ENCODE measurements at places on chromosomes 7 and 10. TPM values are rescaled to one million over a fixed set of nuclear protein-coding genes. Genes with fewer than 3 reads are reported as not detected.

DNA sequence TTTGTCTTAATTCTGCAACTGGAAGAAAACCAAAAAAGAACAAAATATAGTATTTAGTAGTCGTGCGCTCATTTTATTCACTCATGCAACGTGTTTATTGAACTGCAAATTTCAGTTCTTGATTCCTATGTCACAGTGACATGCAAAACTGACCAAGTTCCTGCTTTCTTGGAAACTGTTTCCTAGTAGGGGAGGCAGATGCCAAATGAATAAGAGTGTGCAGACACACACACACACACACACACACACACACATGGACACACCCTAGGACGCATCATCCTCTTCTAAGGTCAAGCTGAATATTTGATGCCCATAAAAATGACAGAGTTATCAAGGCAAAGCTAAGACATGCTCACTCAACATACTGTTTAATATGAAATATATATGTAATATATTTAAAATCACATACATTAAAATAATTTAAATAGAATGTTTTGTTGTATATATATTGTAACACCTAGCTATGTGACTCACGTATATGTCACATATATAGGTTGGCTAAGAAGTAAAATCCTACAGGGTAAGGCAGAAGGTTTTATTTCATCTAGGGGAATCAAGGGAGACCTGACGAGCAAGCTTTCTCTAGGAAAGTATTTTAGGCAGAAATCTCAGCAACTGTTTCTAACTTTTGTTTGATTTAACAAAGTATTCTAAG lies 79.6 kb downstream of the SVIL start:
- no peak for DNase-seq

CC2D2B gene
- 0.59 TPM for total RNA-seq

DNA sequence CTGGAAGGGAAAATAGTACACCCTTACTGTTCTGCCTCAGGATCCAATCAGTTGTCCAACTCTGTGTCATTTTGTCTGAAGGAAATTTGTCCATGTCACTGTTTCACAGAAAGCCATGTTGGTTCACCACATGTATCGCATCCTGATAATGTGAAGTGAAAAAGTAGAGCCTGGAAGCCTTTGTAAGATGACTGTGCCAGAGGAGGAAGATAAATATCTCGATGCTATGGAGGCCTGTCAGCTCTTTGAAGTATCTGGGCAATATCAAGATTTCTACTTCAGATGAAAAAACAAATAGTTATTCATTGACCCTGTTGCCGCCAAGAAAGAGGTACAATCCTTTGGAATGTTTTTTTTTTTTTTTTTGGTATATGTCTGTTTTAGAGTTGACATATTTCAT lies 270.5 kb downstream of the PHF14 start:
- DNase-seq: no peak

LEP gene
- not detected for total RNA-seq

GRCh38 chr7:123131961-123132360 lies 67.8 kb downstream of the SLC13A1 start:
- DNase-seq: no peak

GRCh38 chr10:31974434-31975124 lies 45.9 kb upstream of the ARHGAP12 start:
- no peak for DNase-seq

GRCh38 chr10:4075443-4075842 lies 290.4 kb upstream of the KLF6 start:
- no peak for DNase-seq

DNA sequence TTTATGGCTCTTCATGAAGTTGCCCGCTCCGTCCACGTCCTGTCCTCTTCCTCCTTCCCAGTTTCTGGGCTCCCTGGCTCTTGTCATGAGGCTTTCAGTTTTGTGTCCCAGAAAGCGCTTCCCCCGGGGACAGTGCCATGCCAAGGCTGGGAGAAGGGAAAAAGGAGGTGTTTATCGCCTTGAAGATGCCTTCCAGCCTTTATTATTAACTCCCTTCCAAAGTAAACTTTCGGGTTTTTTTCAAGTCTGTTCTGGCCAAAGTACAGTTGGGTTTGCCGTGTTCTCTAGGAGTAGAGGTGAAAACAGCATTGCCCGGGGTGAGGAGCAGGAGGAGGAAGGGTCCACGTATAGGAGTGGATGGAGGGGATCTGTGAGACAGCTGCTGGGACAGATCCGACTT lies 117.2 kb downstream of the CUX1 start:
- DNase-seq: no peak

DNA sequence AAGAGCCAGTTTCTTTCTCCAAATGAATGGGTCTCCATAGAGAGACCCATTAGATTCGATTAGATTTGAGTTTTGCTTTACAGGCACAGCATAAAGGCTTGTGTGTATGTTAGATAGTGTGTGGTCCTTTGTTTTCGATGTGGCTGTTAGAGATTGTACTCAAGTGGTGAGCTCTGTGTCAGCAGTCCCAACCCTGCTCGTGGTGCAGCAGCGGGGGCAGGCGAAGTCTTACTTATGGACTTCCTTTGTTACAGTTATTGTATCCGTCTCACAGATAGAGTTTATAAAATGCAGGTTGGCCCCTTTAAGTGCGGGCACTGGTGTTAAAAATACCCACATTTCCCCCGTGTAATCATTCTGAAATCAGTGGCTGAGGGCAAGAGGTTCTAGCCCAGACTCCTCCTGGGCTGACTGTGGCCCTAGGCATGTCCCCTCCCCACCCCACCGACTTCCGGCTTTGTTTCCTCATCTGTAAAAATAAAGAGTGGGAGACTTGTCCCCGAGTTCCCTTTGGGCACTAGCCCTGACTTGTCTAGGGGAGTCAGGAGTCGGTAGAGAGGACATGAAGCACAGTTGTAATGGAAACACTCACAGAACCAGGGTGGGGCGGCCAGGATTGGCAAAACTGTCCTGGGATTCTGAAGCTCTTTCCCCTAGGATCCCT lies 28.6 kb downstream of the MTURN start:
- no peak for DNase-seq

DNA sequence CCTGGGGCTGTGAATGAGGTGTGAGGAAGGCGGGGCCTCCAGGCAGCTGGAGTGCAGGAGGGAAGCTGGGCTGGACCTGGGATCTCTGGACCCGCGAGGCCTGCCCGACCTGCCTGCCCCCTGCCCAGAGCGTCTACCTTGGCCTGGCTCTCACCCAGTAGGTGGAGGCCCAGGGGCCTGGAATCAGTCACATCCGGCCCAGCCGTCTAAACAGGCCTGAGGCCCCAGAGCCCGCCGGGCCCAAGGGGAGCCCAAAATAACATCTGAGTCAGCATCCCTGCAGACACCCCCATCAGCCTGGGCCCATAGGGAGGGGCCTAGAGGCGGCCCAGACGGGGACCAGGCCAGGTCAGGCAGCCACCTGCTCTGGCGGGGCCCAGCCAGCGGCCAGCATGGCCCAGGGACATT lies 15.1 kb upstream of the ELN start:
- no peak for DNase-seq

DNA sequence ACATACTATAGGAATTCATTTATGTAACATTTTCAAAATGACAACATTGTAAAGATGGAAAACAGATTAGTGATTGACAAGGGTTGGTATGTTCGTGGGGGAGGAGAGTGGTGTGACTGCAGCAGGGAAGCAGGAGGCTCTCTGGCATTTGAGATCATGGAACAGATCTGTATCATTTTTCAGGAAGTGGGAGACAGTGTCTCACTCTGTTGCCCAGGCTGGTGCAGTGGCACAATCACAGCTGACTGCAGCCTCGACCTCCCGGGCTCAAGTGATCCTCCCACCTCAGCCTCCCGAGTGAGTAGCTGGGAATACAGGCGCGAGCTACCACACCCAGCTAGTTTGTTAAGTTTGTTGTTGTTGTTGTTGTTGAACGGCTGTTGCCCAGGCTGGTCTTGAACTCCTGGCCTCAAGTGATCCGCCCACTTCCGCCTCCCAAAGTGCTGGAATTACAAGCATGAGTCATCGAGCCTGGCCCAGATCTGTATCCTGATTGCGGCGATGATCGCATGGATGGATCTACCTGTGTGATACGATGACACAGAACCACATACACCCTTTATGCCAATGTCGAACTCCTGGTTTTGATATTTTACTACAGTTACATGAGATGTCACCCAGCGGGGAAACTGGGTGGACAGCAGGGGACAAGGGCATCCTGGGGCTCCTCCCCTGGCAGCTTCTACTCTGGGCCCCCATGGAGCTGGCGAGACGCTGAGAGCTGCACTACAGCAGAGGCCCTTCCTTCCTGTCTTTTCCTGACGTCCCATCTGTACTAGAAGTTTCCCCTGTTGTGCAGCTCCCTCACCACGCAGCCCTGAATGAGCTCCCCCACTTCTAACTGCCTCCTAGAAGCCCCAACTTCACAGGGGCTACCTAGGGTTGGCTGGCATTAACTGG lies 12.3 kb upstream of the CYTH3 start:
- DNase-seq: no peak

NRAP gene
- total RNA-seq: 0.05 TPM

Data from liver (tissue), 10 donors.